Stimulated activated CD4-positive, alpha-beta T cell treated with anti-CD3 and anti-CD28 coated beads, Interleukin-12 subunit alpha, Interleukin-12 subunit beta, amount 100 ng/mL, for 4 hours (primary cell): ENCODE measurements at places on chromosomes 3 and 15.

- no peak for DNase-seq
These were observed 61.8 kb downstream of the ATP8B4 start for GRCh38 chr15:50057196-50057595.

- DNase-seq: no peak
These were observed 33.4 kb upstream of the SRP14 start for GRCh38 chr15:40072216-40072990.

GRCh38 chr15:63156755-63157117, 541 bp downstream of the RPS27L start:
- DNase-seq: no peak

GRCh38 chr15:63463793-63464192, 40.6 kb upstream of the USP3 start:
- DNase-seq: no peak
